B cell (primary cell): ENCODE measurements at places on chromosomes 1 and 21.

- no peak for DNase-seq
Observed at GRCh38 chr21:41653954-41654491, 112.8 kb downstream of the RIPK4 start.

DNA sequence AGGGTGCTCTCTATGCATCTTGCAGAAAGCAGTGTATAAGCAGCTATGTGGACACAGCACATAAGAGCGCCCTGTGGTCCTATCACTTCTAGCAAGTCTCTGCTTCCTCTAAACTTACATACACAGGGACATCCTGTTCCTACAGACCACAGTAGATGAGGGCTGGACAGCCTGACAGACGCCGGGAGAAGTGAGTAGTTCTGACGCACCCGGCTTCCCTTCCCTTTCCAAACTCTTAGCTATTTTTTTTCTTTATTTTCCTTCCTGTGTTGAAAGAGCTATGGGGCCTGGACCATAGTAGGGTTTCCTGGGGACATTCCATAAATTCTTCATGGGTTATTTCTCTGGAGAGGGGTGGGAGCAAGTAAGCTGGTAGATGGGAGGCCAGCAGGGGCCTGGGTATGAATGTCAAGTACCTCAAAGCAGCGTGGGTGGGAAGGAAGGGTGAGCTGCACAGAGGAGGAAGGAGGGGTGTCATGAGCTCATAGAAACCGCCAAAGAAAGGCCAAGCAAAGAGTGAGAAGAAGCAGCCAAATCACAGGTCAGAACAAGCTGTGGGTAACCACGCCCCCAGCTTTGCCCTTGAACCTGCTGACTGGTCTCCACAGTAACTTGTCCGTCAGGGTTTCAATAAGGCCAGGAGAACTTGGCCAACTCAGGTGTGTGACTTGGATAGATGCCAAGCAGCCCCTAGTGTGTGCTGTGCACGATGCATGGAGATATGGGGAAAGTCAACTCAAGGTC is 36.6 kb downstream of the PLXNA2 start:
- DNase-seq: no peak

DNA sequence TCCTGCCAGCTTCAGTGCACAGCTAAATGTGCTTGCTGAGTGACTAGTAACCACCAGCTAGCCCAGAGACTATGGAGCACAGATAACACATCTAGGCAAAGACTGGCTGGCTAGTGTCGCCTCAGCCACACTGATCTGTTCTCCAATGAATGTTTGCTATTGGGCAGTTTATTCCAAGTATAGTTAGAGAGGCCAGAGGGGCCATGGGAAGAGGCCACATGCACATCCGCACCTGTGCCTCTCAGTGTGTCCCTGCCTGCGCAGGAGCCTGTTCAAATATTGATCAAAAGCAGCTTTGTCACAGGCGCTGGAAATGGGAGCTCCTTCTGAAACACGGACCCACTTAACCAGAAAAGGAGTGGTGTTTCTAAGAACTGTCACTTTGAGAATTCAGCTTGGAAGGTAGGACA is 51.3 kb upstream of the ATP1A1 start:
- no peak for DNase-seq

DNA sequence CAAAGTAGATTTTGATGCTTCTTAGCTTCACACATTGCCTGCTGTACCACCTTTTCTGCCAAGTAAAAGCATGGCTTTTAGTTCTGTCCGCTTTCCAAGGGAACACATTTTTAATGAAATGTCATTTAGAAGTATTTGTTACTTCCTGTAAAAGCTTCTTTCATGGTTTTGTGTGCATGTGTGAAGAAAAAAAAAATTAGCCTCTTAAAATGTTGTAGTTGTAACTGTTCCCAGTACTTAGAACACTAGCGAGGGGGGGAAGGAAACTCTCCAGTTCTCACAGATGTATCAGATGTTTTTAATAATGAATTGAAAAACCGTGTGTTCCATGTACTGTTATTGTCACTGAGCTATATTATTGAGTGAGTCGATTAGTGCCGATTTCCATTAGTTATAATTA is 568.3 kb upstream of the ADGRL2 start:
- no peak for DNase-seq

- no peak for DNase-seq
Observed at GRCh38 chr21:26116456-26117011, 54.0 kb downstream of the APP start.

DNA sequence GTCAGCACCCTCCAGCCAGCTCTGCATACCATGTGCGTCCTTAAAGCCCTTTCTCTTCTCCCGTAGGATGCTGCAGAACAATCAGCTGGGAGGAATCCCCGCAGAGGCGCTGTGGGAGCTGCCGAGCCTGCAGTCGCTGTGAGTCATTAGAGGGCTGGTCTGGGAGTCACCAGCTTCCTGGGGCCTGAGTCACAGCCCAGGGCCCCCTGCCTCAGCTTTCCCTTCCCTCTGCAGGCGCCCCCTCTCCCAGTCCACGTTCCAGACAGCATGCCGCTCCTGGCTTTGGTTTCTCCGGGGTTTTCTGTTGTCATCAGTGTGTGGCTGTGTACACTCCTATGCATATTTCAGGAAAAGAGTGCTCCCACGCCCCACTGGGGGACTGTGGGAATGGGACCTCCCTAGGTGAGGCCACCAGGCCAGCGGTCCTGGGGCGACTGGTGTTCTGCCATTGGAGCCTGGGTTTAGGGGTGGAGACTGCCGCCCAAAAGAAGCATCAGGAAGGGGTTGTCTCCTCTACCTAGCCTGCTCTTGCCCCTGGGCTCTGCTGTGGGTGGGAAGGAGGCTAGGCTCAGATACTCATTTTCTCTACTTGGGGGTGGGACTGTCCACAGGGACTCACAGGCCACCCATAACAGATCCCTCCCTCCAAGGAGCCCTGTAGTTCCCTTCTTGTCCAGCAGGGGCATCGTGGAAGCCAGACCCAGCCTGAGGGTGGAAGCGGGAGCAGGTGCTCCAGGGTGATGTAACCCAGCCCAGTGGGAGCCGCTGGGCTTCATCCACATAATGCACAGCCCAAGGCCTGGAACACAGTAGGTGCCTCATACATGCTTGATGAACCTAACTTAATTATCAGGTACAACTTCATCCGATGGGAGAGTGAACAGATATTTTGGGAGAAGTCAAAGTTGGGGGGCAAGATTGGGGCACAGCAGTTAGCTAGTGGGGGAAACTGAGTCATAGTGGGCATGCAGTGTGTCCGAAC is 42.5 kb downstream of the LGR6 start:
- peak; percentile 62 for DNase-seq

GRCh38 chr1:157978586-157979403 is 14.7 kb upstream of the KIRREL1 start:
- DNase-seq: no peak

- no peak for DNase-seq
Observed at GRCh38 chr1:178726545-178726944, 1.5 kb downstream of the RALGPS2 start.

DNA sequence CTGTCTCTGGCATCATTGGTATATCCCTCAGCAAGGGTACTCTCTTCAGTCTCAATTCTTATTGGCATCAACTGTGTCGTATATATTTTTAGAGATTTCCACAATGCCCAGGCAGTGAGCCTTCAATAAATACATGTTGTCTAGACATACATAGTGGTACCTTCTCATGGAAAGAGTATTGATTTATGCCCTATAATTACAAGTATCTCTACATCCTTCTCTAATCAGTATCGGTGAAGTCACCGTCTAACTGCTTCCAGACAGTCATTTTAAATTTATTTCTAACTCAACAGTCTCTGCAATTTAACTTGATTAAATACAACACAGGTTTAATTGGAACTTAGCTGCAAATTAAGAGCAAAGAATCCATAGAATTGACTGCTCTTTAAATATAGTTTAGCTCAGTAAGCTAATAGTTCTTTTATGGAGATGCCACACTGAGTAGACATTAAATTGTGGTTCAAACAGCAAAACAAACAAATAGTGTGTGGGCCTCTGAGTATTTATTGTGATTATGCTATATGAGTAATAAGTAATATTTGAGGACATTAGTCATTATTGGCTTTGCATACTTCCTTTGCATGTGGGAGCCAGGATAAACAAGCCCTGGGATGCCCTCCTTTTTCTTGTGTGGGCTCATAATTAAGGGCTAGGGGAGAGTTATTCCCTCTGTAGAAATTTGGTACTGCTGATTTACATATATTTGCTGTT is 126.9 kb upstream of the DUSP10 start:
- DNase-seq: no peak
